GM23338 (cell line): ENCODE measurements at places on chromosomes 12 and 14.

DNA sequence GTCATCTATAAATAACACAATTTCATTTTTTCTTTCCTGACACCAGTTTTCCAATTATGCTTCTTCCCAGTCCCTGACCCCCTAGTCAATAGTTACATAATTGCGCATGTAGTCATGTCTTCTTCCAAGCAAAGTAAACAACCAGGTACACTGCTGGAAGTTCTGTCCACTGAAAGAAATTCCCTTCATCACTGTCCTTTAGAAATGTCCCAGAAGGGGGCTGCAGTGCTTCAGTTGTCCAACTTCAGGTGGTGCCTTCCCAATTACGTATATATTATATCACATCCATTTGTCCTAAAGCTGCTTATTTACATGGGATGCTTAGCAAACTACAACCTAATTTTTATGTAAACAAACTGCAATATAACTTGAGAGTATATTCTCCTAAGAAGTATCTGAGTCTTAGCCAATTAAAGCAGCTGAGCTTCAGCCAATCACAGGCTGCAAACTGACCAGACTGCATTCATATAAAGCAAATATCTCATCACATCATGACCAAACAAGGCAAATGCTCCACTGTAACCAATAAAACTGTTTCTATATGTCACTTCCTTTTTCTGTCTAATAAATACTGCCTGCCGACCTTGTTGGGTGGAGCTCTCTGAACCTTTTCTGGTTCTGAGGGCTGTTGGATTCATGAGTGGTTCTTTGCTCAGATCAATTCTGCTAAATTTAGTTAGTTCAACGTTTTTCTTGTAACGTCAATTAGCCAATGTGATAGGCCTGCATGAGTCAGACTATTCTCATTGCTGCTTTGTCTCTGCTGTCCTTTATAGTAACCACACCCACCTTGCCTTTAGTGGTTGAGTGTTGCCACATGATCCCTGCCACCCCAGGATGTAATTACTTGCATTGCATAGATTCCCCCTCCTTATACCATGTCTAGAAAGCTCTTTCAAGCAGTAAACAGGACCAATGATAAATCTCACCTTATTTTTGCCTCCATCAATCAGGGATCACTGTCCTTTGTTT is 239.3 kb downstream of the ALG10B start:
- DNase-seq = peak; percentile 7

GRCh38 chr12:121803861-121804416 is at the start of gene SETD1B:
TSS of gene SETD1B (plus strand) at chr12:121804009. CDS start at chr12:121804738, 729 bp downstream.
- DNase-seq = peak; percentile 82

GRCh38 chr12:111775205-111776193 is 8.8 kb downstream of the ALDH2 start:
- DNase-seq = no peak

- no peak for DNase-seq
These were observed 12.2 kb downstream of the GTF2H3 start for GRCh38 chr12:123645878-123646277.

DNA sequence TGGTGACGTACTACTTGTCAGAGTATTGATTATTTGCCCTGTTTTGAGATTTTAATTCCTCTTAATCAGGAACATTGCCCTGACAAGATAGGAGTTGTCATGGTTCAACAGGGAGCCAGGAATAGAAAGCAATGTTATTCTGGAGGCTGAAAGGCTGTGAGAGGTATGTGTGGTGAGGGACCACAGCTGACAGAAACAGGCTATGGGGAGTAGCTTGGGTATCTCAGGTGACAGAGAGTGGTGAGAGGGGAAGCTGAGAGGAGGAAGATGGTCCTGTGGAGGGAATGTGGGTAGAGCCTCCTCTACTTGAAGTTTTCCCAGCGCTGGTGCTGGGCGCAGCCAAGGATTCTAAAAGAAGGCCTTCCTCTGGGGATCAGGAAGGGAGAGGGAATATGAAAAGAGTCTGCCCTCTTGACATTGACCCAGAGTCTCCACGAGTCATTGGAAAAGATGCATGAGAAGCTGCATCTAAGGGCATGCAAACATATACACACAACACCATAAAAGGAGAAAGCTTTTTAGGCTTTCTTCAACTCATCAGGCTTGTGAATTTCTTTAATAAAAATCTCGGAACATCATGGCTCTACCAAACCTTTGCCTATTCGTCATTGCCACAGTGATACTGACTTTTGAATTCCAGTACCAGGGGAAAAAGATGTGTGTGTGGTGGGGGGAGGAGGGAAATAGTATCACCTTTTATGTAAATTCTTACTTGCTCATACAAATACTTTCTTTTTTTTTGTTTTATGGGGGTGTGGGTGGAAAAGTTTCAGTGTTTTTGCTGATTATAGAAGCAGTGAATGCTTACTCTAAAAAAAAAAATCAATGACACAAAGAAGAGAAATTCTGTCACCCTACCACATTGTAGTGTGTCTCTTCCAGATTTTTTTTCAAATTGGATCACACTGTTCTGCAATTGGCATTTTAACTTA is 39.9 kb upstream of the DHRS7 start:
- peak; percentile 35 for DNase-seq

GRCh38 chr14:103122947-103123633 is at the start of gene TNFAIP2:
TSS of gene TNFAIP2 (plus strand) at chr14:103123461. CDS start at chr14:103126458, 2,997 bp downstream.
- peak; percentile 85 for DNase-seq

GRCh38 chr12:76714415-76714814 is 49.5 kb upstream of the ZDHHC17 start:
- no peak for DNase-seq

DNA sequence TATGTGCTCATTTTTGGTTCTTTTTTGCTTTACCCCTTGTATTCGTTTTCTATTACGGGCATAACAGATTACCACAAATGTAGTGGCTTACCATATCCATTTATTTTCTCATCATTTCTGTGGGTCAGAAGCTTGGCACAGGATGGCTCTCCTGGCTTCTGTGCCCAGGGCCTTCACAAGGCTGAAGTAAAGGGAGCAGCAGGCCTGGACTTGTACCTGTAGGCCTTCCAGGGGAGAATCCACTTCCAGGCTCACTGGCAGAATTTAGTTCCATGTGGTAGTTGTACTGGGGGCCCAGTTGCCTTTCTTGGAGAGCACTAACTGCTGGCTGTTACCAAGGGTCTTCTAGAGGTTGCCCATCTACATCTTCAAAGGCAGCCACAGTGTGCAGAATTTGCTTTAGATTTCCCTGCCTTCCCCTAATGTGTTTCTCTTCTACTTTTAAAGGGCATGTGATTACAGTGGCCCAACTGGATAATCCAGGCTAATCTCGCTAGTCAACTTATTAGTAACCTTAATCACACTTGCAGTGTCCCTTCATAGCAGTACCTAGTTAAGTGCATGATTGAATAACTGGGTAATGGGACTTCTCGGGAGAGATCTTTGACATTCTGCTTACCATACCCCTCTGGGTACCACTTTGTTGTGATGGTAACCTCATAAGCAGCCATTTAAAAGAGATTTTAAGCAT is 67.0 kb downstream of the CRADD start:
- DNase-seq = no peak

DNA sequence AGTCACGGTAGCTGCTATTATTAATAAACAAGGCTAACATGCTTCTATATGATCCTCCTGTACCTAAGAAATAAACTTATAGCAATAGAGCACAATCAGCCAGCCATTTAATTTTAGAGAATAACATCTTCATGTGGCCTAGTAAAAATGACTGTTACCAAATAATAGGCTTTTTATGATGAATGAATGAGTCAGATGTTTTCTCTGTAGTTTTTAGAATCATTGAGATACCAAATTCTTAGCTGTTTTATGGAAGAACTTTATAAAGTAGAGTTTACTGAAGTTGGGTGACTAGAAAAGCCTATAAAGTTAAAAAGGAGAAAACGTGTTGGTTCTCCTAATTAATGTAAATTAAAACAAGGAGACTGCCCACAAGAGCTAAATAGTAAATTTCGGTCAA is 40.7 kb downstream of the WNK1 start:
- no peak for DNase-seq

GRCh38 chr12:11731042-11731357 is 81.5 kb downstream of the ETV6 start:
- DNase-seq = no peak

DNA sequence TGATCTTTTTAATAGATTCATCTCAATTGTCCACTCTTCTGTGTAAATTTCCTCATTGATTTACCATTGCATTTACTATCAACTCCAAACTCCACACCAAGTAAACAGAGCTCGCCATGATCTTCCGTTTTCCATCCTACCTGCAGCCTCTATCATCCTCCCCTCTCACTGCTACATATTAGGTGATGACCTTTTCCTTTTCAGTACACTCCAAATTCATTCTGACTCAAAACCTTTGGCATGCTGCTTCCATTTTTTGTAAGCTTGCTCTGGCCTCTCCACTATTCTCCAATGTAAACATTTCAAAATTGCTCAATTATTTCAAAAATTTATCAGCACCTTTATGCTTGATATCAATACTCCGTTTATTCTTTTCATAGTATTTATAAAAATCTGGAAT is 40.2 kb upstream of the PZP start:
- DNase-seq = no peak

GRCh38 chr12:52352951-52353350 is 14.3 kb downstream of the KRT85 start:
- no peak for DNase-seq

DNA sequence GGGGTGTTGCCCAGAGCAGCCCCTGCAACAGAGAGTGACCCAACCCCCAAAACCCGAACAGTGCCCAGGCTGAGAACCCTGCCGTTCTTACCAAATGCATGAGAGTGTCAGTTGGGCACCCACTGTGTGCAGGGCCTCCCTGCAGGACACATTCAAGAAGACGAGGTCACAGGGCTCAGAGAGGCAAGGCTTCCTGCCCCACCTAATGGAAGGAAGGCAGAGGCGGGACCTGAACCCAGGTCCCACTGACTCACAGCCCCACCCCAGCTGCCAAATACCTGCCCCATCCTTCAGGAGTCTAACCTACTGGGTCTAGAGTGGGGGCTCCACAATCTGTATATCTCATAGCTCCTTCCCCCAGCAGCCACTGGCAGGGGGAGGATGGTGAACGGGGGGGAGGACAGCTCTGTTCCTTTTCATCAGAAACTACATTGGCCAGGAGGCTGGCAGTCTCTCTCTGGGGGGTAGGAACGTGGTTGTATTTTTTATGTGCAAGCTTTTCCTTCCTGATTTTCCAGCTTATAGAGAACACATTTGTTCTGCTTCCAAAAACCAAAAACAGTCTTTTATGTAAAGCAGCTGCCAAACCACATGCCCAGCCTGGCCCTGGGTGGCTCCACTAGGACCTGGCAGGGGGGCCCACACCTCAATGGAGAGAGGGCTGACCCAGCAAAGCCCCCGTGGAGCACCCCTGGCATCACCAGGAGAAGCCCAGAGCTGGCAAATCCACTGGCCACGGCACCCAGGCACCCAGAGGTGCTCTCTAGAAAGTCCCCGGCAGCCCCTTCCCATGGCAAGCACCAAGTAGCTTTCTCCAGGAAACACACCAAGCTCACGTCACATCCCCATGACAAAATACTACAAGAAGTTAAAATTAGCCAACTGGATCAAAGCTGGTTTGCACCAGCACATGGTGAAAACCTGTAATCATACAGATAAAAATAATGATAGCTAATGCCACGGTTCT is 17.0 kb downstream of the NCOR2 start:
- DNase-seq = no peak

DNA sequence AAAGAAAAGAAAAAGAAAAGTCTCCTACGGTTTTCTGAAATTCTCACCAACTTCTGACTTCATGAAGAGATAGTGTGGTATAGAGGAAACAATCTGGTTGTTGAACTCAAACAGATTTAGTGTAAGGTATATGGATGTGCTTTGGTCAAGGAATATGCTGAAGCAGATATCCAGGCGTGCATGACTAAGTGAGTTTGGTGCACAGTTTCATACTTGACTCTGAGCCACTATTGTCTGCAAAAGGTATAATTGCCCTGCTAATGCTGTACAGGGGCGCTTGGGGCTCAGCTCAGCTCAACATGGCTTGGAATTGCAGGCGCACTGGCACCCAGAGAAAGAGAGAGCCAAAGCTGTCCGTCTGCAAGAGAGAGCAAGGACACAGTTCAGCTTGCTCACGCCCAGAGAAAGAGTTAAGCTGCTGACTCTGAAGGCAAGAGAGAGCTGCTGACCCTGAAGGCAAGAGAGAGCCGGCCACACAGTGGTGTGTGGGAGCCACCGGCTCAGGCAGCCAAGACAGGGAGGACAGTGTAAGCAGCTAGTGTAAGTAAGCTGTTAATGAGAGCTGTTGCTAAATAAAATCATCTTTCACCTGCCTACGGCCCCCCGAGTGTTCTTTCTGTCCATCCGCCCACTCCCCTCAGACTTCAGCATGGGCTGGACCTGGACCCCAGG is 66.4 kb upstream of the SLC38A4 start:
- no peak for DNase-seq

DNA sequence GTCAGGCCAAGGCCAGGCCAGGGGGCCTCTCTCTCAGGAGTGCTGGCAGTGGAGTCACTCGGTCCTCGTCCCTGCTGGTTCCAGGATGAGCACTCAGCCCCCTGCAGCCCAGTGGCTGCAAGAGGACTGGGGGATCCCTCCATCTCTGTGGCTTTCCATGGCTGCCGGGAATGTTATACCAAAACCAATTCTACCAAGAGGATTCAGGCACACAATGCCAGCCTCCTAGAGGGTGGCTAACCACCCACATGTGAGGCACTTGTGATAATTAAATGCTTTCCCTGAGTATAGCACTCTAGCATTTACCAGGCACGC is 21.9 kb downstream of the ASB2 start:
- DNase-seq = no peak

GRCh38 chr12:99063182-99063581 is 418.1 kb downstream of the APAF1 start:
- no peak for DNase-seq

GRCh38 chr14:54931598-54932340 is 29.1 kb upstream of the GCH1 start:
- no peak for DNase-seq

- DNase-seq = peak; percentile 97
These were observed 1.4 kb downstream of the IFFO1 start for GRCh38 chr12:6554168-6555017.

DNA sequence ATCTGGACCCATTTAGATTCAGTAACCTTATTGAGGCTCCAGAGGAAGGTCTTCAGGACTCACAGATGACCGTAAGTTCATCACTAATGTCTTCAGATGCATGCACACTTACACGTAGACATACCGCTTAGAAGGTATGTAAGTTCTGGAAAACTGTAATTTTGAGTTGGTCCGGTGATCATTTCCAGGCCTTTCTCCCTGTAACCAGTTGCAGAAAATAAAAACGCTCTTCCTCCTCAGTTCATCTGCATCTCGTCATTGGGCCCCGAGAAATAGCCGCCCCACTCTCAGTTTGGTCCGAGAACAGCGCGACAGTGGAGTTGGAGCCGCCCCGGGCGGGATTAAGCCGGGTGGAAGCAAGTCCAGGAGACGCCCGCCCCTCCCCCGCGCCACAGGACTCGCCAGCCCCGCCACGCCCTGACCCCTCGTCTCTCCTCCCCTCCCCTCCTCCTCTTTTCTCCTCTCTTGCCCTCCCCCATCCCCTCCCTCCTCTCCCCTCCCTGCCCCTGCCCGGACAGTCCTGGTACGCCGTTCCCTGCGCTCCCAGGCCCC is 83.7 kb downstream of the TNFAIP2 start:
- peak; percentile 80 for DNase-seq

GRCh38 chr14:106347890-106348755 is 821.7 kb downstream of the TMEM121 start:
- DNase-seq = no peak
